ENCODE measurements at places on chromosomes 2 and 18.
A peak's percentile ranks its signal among the peaks of the same experiment; 100 is the strongest.

DNA sequence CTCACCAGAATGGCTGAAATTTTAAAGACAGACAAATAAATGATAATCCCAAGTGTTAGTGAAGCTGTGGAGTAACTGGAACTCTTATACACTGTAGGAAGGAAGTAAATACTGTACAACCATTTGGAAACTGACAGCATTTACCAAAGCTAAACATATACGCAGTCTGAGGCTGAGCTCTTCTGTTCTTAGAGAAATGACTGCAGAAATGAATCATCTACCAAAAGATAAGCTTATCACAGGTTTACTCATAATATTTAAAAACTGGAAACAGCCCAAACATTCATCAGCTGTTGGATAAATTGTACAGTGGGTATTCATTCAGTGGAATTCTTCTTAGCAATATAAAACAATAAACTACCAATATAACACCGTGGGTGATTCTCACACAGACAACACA is 218.2 kb upstream of the RAB12 start:
- DNase-seq, result no peak

DNA sequence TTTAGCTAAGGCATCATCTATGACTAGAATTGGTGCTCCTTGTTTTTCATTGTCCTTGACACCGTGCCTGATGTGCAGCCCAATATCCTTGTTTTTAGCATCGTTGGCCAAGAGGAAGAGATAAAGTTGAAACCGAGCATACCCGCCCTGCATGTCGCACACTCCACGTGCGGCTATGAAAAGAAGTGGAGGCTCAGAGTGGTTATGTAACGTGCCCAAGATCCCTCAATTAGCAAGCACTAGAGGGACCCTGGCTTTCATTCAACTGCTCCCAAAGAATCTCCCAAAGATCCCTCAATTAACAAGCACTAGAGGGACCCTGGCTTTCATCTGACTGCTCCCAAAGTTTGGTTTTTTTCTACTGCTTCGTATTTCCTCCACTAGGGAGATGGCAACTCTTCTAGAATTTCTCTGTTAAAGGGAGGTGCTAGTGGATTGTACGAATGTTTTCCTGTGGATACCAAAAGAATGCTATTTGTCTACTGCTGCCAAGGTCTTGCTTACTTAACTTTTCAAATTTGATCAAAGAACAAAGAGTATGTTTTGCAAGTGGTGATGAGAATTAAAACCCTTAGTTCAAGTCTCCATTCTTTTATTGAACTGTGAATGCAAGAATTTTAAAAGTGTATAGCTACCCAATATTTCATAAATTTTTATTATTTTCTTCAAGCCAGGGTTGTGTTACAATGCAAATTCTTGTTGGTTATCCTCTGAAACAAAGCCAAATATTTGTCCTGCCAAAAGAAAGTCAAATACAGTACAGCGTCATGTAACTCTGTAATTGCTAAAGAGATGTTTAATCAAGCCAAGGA is 92.1 kb downstream of the AOX1 start:
- DNase-seq, result peak; percentile 93

GRCh38 chr2:96698221-96698861 is 41.5 kb downstream of the LMAN2L start:
- no peak for DNase-seq

DNA sequence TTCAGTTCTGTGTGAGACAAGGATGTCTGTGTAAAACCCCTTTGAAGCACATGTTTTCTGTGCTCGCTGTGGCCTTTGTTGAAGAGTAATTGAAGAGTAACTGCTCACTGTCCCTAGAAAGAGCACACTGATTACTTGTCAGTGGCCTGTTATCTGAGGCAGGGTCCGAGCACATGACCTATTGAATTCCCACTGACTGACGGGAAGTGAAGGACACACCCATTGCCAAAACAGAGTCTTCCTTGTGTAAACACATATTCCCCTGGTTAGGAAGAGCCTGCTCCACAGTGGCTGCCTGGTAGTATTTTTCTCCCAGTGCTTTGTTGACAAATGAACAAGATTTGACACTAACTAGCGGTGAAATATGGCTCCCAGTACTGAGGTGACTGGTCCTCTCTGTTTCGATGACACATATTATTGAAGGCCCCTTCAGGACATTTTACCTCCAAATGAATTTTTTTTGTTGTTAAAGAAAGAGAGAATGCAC is 148.5 kb upstream of the GYPC start:
- DNase-seq, result no peak

DNA sequence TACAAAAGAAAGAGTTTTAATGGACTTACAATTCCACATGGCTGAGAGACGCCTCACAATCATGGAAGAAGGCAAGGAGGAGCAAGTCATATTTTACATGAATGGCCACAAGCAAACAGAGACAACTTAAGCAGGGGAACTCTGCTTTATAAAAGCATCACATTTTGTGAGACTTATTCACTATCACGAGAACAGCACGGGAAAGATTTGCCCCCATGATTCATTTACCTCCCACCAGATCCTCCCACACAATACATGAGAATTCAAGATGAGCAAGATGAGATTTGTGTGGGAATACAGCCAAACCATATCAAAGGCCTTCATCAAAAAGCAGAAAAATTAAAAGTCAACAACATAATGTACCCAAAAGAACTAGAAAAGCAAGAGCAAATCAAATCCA is 111.0 kb upstream of the RPRM start:
- DNase-seq, result no peak

DNA sequence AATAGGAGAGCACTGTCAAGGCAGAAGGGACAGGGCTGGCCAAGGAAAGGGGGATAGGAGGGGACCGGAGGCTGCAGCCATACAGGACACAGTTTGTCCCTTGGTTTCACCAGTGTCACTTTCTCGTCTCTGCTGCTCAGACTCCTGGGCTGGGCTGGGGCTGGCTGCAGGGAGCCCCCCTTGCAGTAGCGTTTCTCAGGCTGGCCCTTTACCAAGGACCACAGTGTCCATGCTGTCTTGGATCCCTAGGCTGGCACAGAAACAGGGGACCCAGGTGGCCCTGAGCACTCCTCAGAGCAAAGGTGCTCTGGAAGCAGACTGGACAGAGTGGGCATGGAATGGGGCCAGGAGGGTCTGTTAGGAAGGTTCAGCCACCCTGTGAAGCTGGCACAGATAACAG is 34.8 kb downstream of the ATOH8 start:
- DNase-seq, result no peak

DNA sequence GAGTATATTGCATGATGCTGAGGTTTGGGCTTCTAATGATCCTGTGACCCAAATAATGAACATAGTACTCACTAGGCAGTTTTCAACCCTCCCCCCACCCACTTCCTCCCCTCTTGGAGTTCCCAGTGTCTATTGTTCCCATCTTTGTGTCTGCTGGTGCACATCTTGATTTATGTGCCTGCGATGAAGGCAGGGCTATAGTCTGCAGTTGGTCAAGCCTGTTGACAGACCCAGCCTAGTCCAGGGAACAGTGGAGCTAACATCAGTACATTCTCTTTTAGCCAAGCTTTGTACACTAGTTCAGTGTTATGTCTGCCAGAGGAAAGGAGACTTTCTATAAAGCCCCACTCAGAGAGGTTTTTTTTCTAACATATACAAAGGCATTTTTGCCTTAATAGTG is 287.6 kb downstream of the CPS1 start:
- DNase-seq, result no peak

DNA sequence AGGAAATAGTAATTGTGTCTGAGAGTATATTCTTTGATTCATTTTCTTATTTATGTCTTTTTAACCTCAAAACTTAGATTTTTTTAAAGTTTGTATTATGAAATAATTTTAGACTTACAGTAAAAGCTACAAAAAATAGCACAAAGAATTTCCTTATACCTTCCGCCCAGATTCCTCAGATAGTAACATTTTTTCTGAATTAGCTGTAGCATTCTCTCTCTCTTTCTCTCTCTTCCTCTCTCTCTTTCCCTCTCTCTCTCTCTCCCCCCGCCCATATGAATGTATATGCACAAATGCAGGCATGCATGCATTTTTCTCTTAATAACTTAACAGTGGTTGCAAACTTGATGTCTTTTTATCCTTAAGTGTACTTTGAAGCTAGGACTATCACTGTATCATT is 361.1 kb upstream of the NRP2 start:
- DNase-seq, result no peak

- DNase-seq, result no peak
These were observed 11.5 kb downstream of the GCC2 start for GRCh38 chr2:108460345-108461037.

DNA sequence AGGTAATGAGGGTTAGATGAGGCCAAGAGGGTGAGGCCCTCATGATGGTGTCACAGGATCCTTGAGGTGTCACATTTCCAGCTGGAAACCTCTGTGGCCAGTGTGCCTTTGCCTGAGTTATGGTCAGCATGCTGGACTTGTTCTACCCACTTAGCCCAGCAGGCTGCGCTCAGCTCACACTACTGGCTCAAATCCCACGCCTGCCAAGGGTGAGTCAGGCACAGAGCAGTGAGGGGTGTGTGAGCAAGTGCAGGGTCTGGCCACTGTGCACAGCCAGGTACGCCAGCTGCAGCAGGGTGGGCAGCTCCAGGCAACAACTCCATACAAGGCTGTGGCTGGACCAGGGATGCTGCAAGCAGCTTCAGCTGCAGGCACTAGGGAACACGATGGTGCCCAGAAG is 616.6 kb upstream of the FSHR start:
- peak; percentile 18 for DNase-seq

GRCh38 chr2:137747509-137747908 is 216.8 kb upstream of the HNMT start:
- DNase-seq, result no peak

DNA sequence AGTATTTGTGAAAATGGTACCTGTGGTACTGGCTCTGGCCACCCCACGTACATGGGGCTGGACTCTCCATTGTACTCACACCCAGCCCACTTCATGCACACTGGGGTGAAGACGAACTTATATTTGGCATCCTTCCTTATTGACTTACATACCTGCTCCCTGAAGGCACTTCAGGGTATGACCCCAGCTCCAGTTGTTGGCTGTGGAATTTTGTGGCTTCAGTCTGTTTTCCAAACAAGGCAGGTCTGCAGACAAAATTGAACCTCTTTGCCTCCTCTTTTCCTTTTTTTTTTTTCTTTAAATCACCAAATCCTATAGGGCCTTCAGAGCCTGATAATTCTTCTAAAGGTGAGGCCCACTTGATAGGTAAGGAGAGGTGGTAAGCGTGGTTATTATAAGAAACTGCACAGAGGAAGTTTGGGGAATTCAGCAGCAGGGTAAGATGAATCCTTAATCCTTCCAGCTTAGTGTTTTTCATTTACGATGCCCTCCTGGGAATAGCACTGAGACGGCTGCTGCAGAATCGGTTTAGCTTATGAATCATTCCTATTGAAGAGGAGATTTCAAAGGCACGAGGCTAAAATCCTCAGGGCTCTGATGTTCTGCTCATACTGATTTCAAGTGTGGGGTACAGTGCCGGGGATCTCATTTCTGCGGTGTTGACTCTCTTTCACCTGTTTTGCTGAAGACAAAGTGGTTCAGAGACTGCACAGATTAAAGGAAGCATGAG is 55.2 kb downstream of the KIF5C start:
- no peak for DNase-seq

DNA sequence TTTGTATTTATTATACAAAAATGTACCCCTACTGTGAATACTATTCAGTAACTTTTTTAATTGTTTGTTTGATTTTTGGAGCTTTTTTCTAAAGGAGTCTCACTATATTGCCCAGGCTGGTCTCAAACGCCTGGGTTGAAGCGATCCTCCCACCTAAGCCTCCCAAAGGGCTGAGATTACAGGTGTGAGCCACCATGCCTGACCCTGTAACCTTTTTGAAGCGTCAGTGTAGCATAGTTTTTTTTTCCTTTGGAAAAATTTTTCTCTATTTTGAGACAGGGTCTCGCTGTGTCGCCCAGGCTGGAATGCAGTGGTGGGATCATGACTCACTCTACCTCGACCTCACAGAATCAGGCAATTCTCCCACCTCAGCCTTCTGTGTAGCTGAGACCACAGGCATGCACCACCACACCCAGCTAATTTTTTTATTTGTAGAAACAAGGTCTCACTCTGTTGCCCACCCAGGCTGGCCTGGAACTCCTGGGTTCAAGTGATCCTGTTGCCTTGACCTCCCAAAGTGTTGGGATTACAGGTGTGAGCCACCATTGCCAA is 2.0 kb downstream of the GMCL1 start:
- peak; percentile 43 for DNase-seq

GRCh38 chr2:212318636-212319035 is 220.0 kb downstream of the ERBB4 start:
- no peak for DNase-seq

DNA sequence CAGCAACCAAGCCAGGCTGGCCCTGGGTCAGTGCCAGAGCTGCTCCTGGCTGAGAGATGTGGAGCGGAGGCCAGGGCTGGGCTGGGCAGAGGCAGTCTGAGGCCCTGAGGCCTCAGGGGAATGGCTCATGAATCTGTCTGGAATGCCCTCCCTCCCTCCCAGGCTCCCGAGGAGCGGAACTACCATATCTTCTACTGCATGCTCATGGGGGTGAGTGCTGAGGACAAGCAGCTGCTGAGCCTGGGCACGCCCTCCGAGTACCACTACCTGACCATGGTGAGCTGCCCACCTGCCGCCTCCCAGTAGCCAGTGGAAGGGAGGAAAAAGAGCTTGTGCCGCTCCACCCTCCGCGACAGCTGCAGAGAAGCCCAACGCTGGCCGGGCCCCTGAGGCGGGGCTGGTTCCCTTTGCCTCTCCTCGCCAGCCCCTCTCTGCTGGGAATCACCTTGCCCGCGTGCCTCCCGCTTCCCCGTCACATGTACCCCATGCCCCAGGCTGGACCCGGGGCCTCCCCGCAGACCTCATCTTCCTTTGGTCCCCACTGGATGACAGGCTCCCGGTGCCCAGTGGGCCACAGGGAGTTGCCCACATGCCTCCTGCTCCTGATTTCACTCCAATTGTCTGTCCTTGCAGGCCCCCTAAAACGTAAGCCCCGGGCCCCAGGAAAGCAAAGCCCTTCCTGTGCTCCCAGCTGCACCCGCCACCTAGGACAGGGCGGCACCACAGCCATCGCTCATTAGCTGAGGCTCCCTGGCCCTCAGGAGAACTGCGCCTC is 41.1 kb downstream of the MYO7B start:
- DNase-seq, result no peak

GRCh38 chr2:124572934-124573634 is 548.0 kb downstream of the CNTNAP5 start:
- DNase-seq, result no peak

DNA sequence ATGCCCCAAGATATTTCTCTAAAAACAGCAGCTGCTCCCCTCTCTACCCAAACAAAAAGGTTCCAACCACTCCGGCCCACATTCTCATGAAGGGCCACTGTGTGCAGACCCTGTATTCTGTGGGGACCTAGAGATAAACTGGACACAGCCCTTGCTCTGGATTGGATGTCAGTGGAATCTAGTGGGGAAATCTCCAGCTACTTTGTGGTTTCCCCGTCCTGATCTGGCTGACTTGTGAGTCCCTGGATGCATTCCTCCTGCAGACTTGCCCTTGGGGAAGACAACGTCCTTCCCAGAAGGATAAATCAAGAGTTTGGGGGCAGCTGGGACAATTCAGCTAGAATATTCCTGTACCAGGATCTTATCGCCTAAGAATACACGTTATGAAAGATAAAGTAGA is 151.1 kb downstream of the FSHR start:
- peak; percentile 22 for DNase-seq

DNA sequence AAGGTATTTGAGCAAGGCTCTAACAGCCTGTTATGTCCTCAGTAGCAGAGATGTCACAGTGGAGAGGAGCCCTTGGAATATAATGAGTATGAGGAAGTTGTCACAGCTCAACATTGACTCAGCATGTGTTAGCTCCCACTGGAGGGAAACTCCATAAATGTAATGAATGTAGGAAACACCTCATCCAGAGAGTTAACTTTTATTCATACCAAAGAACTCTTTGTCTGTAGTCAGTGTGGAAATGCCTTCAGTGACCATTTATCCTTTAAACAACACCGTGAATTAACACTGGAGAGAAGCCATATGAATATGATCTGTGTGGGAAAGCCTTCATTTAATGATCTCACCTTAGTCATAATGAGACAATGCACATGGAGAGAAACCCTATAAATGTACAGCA is 59.7 kb downstream of the CYP1B1 start:
- DNase-seq, result no peak
